ENCODE measurements at places on chromosomes 1 and 21. TPM values are rescaled to one million over a fixed set of nuclear protein-coding genes. Genes with fewer than 3 reads are reported as not detected.
A peak's percentile ranks its signal among the peaks of the same experiment; 100 is the strongest.

DNA sequence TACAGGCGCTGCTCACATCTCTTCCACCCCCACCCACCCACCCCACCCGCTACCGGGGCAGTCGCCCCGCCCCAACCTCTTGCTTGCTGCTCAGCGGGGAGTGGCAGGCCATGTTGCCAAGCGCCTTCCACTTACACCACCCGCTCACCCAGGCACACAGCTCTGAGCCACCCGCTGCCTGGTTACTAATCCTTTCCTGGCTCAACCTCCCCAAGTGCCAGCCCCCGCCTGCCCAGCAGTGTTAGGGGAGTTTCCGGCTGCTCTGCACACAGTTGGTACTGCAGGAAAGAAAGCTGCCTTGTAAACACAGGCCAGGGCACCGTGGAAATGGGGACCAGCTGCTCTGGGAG, 56.2 kb downstream of the LACTBL1 start:
- no peak for DNase-seq

GRCh38 chr1:39539252-39539790, 37.3 kb downstream of the PABPC4 start:
- peak; percentile 73 for DNase-seq

DNA sequence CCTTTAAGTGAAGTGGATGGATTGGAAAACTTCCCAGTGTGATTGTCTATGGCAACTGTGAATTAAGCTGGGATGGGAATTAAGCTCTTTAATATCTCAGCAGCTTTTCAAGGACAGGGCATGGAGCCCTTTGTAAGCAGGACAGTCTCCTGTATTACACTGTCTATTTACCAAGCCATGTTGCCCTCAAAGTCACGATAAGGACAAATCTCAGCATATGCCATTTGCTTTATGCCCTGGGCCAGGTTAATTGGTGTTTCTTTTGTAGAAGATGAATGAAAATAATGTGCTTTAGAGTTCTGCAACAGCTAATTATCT, 17.6 kb downstream of the UTP25 start:
- DNase-seq, result no peak

DNA sequence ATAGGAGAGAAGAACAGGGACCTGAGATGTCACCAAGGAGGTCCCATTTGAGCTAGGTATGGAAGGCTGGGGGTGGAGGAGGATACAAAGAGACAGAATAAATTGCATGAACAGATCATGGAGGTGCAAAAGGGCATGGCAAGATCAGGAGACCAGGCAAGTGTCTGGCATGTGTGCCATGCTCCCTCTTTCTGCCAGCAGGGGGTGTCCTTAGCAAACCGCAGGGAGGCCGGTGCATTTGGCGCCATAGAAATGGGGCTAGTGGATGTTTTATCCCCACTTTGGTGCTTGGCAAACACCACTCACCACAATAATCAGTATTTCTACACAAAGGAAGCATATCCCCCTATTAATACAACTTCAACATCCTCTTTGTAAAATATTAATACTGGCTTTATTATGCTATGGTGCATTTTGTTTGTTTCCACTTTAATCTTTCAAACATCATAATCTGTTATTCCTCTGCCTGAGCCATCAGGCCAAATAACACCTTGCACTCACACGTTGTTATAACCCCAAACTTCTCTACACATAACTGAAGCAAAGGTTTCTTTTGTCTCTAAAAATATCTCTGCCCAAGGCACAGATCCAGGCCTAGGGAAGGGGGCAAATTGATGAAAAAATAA, 25.9 kb downstream of the S100A6 start:
- DNase-seq, result no peak

HSD3B1 gene
- total RNA-seq, result not detected

NID1 gene
- total RNA-seq, result 112 TPM

MCOLN2 gene
- total RNA-seq, result not detected

DNA sequence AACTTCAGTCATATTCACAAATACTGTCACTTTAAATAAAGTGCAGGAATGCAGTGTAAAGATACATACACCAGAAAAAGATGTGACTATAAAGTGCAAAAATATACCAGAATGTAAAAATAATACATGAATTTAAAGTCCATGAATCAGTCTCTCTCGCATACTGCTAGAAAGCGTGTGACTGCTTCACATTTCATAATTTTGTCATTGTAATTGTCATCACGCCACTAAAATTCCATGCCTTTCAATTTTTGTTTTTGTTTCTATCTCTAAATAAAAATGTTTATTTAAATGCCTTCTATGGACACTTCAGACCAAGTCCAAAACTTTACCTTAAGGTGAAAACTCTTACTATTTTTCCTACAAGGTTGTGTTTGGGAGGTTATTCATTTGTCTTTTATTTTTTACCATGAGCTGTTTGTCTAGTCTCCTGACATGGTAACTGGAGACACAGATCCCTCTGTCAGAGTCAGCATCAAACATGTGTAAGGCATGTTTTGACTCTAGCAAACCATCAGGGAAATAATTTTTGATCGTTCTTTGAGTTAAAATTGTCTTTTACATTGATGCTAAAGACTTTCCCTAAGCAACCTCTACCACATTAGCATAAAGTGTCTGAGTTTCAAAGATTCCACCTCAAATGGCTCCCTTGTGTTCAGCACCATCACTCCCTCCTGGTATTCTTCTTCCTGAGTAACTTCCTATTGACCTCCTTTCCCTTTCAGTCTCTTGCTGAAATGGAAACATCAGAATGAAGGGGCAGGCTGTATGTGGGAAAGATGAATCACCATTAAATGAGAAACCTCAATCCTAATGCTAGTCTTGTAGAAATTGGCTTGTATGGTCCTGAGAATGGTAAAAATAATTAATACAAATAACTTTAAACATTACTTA, 14.0 kb upstream of the AIM2 start:
- DNase-seq, result no peak
